Activated naive CD8-positive, alpha-beta T cell treated with anti-CD3 and anti-CD28 coated beads, Interleukin-2, amount 10 ng/mL, durations not matched to agents 7 days and 5 days (primary cell): ENCODE measurements at places on chromosomes 3 and 15. TPM values are rescaled to one million over a fixed set of nuclear protein-coding genes. Genes with fewer than 3 reads are reported as not detected.

GRCh38 chr15:81376231-81376630 is 2.2 kb upstream of the TMC3 start:
- H3K4me3 ChIP-seq = no peak overlapping the region
- H3K4me1 ChIP-seq = peaks cover 5% of the 10 kb centered on the region
- H3K27me3 ChIP-seq = no peaks in the 10 kb centered on the region
- no peak overlapping the region for H3K27ac ChIP-seq

DNA sequence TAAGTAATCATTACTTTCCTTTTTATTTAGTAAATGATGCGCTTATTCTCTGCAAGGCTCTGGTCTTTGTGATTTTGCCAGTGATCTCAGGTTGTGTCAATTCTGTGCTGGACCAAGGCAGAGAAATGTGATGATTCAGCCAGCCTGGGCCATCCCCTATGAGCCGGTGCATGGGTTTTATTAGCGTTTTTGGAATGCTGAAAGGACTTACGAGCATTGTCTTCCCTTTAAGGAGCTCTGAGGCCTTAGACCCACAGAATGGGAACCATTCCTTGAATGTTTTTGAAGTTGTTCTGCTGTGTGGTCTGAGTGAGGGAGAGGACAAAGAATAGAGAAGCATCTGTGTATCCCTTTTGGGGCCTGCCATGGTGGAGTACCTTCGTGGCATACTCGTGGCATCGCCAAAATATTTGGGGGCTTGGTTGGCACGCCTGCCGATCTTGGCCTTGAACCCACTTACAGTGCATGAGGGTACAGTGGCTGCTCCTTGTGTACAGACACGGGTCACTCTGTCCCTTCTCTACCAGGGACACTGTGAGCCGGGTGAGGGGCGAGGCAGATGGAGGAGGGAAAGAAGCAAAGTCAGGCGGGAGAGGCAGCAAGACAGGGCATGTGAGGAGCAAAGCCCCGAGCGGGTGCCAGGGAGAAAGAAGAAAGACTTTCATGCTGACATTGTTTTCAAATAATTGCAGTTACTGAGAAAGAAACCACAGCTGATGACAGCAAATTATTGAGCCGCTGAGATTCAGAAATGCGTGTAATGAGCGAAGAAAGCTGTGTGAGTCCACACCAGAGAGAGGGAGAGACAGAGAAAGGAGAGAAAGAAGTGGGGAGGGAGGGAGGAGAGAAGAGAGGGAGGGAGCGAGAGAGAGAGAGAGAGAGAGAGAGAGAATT is 269.4 kb upstream of the RGMA start:
- no peaks in the 10 kb centered on the region for H3K36me3 ChIP-seq
- DNase-seq = no peak
- H3K4me1 ChIP-seq = no peaks in the 10 kb centered on the region
- no peak overlapping the region for H3K4me3 ChIP-seq
- H3K27ac ChIP-seq = no peak overlapping the region

GRCh38 chr3:42098171-42098570 is 7.0 kb downstream of the TRAK1 start:
- no peak overlapping the region for H3K27ac ChIP-seq
- H3K27me3 ChIP-seq = no peaks in the 10 kb centered on the region
- peak; percentile 6 for DNase-seq
- H3K4me1 ChIP-seq = peaks cover 12% of the 10 kb centered on the region

C3orf85 gene
- not detected for total RNA-seq
